ENCODE measurements at places on chromosomes 2 and 18. TPM values are rescaled to one million over a fixed set of nuclear protein-coding genes. Genes with fewer than 3 reads are reported as not detected.

DNA sequence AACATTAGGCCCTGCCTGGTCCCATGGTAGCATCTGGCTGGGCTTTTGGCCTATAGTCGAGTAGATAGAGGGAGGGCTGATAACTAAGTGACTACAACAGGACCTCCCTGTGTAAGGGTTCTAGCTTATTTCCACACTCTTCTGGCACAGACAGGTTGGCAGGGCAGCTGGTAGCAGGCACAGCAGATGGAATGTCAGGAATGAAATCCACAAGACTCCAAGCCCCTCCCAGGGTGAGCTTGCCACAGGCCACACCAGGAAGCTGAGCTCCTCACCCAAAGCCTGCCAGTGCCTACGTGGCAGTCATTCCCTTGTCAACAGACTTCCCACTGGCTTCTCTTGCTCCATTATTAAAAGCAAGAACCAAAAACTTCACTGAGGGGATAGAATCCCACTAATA lies 20.7 kb upstream of the C1QL2 start:
- DNase-seq = peak; percentile 76

Gene FBXO15
- total RNA-seq = 0.37 TPM

Gene NGEF
- total RNA-seq = 2.7 TPM

Gene DNAJC5G
- total RNA-seq = not detected

DNA sequence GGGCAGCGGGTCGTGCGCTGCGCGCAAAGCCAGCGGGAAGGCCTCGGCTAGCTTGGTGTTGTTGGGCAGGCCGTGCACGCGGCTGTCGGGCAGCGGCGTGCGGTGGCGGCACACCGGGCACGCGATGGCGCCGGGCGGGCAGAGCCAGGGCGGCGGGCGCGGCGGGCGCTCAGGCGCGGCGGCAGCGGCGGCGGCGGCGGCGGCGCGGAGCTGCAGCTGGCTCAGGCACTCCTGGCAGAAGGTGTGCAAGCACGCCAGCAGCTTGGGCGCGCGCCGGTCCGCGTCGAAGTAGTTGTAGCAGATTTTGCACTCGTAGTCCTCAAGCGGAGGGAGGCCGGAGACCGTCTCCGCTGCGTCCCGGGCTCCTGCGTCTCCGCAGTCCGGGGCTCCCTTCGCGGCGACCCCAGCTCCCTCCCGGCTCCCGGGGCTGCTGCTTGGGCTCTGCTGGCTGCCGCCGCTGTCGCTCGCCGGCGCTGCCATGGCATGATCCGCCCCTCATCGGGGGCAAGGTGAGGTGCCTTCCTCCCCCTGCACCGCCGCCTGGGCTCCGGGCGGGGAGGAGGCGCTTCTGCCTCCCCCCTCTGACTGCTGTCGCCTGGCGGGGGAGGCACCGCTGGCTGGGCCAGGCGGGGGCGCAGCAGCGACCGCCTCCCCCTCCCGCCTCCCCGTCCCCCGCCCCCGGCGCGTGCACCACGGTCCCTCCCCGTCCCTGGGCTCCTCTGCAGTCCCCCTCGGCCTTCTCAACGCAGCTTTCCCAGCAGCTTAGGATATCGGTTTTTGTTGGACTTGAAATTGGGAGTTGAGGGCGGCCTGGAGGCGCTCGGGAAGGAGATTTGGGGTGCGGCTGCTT lies 21.0 kb upstream of the PAX3 start:
- DNase-seq = no peak

- peak; percentile 82 for DNase-seq
Measured at GRCh38 chr18:58856881-58857280, 7.8 kb upstream of the ZNF532 start.

Gene CCDC138
- total RNA-seq = 14.8 TPM

- DNase-seq = no peak
Measured at GRCh38 chr2:143357966-143358365, 228.7 kb downstream of the ARHGAP15 start.

- no peak for DNase-seq
Measured at GRCh38 chr2:217804791-217805667, 197.8 kb downstream of the TNS1 start.

Gene HSBP1L1
- total RNA-seq = not detected

DNA sequence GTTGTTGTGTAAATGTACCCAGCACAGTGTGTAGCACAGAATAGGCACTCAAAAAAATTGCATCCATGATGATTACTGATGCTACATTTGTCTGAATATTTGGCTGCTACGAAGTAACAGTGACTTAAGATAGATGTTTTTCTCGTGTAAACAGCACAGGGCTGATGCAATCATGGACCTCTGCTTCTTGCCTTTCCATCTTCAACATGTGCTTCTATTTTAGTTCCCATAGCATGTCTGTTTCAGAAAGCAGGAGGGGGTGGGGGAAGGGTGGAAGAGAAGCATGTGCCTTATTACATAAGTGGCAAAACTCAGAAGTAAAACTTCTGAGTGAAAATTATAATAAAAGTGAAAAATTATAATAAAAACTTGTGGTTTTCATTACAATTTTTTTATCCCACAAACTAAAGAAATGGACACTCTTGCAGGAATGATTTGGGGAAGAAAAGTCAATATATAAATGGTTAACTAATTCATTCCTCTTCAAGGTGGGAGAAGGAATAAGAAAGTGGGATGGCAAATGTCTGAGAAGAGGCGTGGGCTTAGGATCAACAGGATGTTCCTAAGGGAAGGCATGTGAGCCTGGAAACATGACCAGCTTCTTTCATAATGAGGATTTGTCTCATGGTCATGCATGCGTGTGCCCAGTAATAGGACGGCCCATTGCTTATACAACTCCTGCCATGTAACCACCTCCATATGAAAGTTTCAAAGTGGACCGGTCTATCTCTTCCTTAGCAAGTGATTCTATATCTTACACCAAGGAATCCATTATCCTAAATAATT lies 27.2 kb downstream of the CCBE1 start:
- no peak for DNase-seq

Gene MCEE
- 8.5 TPM for total RNA-seq
